ENCODE measurements at places on chromosomes 13 and 19.

DNA sequence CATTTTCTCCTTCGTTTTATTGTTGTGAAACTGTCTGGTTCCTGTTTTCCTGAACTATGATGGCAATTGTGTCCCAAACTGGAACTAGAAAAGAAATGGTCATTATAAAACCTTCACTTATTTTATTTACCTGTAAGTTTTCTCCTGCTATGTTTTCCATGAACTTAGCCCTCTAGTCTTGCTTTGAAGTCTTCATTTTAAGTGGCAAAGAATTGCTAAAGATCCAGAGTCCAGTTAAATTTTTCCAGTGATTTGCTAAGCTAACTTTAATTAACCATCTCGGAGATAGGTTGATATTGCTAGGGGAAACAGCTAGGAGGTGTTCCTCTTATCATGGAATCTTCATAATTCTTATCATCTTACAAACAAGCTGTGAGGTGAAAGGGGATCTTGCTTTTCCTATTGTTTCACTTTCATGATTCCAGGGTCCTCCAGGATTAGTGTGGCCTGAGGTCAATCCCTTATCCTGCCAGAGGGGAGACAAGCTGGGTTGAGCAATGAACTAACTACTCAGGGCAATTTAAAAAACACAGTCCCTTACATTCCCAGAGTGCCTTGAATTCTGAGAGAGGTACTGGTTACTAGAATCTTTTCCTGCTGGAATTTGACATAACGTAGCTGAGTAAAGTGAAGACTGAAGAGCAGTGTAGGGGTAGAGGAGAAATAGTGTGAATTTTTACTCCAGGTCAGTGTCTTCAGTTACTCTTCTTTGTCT lies 112.5 kb downstream of the ESD start:
- no peak for DNase-seq

GRCh38 chr19:40609561-40610395 lies 8.6 kb downstream of the LTBP4 start:
- DNase-seq, result peak; percentile 70

DNA sequence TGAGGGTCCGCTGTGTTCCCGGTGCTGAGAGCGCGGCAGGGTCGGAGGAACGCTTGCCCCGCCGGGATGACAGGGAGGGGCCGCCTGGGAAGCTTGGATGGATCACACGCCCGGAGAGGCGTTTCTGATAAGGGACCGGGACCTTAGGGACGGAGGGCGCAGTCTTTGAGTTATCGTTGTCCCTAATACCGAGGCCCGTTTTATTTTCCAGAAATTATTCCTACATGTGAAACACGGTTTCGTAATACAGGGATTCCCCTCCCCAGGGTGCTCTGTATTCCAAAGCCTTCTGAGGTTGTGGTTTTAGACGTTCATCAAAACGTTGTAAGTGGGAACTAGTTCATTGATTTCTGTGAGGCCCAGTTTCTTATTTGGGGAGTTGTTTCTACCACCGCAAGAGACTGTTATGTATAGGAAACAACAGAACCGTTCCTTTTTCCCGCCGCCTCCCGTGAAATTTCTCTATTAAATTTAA lies 752 bp downstream of the PDCD5 start:
- peak; percentile 34 for DNase-seq

DNA sequence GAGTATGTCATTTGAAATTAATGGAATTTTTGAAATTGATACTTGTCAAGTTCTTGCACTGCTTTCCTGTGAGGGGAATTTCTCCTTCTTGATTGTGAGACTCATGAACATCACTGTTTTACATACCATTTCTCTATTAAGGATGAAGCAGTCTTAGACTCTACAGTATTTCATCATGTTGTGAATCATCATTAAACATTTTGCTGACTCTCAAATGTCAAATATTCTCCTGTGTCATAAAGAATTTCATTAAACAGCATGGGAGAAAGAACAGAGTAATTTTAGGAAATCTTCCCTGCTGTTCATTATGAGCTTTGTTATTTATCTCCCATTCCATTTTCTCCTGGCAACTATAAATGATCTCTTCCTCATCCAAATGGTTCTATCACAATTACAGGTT lies 729.0 kb downstream of the PCDH9 start:
- no peak for DNase-seq

DNA sequence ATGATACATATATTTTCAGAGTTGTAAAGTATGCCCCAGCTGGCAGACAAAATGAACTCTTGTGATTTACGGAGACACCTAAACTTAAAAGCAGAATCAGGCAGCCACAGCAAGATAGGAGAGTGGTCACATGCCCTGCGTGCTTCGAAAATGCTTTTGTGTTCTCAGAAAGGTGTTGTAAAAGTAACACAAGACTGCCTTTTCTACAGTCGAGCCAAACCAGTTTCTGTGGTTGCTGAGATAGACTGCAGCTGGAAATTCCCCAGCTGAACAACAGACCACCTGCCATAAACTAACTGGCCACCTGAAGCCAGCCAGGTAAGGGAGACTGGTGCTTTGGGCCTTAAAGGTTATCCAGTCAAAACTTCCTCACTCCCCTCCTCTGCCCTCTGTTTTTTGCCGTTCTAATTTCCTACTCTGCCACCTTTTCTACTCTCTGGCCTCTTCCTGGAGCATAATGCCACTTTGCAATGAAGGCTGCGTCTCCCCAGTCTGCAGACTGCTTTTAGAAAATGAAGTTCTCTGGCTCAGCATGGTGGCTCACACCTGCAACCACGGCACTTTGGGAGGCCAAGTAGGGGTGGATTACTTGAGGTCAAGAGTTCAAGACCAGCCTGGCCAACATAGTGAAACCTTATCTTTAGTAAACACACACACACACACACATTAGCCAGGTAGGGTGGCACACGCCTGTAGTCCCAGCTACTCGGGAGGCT lies 381.2 kb upstream of the SLITRK1 start:
- no peak for DNase-seq

DNA sequence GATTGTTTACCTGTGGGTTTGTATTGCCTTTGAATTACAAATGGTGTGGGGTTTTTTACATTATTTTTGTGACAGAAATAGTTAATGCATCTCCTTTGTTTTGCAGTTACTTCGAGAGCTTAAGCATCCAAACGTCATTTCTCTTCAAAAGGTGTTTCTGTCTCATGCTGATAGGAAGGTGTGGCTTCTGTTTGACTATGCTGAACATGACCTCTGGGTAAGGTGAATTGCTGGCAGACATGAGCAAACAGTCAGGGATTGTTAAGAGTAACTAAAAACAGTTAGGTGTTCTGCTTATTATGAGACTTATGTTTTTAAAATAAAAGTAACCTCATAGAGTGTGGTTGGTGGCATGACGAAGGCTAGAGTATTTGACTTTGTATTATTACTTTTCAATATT lies 95.0 kb downstream of the CDK8 start:
- DNase-seq, result no peak

DNA sequence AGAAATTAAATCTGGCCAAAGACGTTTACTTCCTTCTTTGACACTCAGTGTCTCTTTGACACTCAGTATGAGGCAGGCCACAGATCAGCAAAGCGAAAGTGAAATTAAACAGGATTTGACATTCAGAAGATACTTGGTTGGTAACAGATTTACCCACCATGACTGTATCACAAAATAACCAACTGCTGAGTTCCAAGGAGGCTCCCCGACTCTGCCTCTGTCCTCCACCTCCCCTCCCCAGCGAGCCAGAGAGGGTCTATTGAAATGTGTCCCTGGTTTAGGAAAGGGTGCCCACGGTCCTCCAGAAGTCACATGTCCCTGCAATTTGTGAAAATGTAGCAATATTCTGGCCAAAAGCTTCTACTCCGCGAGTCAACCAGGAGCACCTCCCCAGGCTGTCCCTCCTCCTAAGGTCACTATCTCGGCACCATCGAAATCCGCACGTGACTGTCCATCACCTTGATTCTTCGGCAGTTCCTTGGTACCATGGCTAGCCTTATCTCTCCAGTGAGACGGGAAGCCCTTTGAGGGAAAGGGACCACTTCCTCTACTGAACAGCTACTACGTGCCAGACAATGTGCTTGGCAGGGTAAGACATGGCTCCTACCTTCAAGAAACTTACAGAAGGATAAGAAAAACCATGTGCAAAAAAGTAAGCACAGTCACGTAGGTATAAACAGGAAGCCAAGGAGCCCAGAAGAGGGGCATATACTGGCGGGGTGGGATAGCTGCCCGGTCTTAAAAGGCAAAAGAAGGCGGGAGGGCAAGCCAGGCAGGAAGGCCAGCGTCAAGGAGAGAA lies 1.5 kb downstream of the N4BP2L1 start:
- no peak for DNase-seq

GRCh38 chr19:42255766-42256745 lies 1.1 kb upstream of the ERF start:
- peak; percentile 82 for DNase-seq
